ENCODE measurements at places on chromosomes 11 and 22.

GRCh38 chr11:723120-723883 is 17.3 kb downstream of the EPS8L2 start:
- DNase-seq, result no peak

GRCh38 chr22:24175160-24175808 is 6.0 kb upstream of the SUSD2 start:
- DNase-seq, result peak; percentile 89

- no peak for DNase-seq
These were observed at the start of gene IRAG1 for GRCh38 chr11:10693509-10694081. TSS of gene IRAG1 (minus strand) at chr11:10693755. CDS start at chr11:10693602, 153 bp downstream.

DNA sequence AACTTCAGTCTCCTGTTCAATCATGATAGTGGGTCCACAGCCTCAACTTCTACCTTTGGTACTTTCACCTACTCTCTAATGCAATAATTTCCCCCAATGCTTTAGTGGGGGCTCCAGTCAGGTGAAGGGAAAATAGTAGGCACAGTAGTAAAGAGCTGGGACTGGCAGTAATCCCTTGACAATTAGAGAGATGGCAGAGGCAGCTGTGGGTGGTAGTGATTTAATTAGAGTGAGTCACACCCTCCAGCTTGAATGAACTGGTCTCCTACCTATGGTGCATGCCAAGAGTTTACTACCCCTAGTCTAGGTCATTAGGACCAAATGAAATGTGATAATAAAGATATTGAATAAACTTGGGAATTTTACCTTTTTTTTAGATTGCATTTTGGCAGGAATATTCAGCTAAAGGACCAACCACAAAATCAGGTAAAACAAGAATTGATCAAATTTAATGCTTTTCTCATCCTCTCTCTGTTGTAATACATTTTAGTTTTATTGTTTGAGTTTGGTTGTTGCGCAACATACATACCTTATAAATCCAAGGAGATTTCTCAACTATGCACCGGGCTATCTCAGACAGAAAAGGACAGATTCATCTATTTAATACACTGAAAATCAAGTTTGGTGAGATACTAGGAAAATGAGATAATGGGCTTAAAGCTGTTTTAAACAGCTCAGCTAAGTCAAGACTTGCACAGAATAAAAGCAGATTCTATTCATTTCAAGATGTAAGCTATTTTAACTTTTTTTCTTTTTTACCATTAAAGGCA is 9.0 kb downstream of the PRRG4 start:
- no peak for DNase-seq

DNA sequence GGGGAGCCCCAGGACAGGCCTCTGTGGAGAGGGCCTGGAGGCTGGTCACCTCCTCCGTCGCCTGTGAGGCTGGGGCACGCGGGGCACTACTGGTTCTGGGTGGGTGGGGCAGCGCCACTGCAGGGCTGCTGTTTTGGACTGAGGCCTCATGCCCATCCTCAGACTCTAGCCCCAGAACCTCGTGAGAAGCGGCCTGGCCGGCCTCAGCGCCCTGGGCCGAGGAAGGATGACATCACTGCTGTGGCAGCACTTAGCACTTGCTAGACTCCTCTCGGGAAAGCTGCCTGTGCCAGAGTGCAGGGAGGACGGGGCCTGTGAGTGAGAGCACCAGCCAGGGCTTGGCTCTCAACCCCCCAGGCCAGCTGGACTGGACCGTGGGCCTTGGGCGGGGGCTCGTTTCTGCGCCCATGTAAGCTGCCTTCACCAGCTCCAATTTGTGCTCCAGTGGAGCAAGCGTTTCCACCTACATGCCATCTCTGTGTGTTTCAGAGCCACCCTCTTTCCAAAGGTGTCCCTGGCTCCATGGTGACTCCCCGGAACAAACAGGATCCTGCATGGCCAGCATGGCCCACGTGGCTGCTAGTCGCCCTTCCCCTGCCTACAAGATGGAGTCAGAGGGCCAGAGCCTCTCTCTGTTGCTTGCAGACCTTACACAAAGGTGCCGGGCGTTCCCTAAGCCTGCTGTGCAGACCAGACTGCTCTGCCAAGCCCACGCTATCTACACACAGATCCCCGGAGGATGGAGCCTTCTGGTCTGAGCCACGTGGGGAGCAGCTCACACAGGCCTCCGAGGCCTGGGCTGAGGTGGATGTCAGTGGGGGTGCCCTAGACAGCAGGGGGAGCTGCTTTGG is 102.9 kb downstream of the CTTN start:
- DNase-seq, result no peak

DNA sequence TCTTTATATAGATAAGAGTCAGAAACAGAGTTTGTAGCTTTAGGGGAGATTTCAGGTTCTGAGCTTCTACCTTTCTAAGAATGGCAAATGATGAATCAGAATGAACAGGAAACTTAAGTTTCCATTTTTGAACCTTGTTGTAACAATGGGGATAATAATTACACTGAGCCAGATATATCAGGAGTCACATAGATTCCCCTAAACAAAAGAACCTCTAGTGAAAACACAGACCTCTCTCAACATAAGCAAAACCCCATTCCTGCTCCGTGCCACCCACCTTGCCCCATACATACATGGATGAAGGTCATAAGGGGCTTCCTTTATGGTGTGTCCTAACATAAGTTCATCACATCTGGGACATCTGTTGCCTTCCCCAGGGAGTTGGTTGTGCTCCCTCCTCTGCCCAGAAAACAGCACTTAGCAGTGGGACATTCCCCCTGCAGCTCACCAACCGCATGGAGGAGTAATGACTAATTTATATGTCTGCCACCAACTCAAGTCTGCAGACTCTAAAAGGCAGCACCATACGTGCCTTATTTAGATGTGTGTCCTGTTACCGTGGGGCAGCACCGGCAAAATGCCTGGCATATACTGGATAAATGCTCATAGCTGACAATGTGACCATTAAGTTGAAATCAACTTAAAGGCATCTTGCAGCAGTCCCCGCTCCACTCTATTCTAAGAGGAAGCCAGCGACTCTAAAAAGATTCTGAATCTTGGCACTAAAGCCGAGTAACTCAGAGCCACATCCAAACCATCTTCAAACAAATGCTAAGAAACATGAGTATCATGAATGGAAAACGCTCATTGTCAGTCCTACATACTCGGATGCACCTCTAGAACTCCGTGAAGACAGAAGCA is 8.0 kb downstream of the JAML start:
- no peak for DNase-seq

GRCh38 chr11:110345743-110346142 is 49.3 kb upstream of the RDX start:
- no peak for DNase-seq

- no peak for DNase-seq
These were observed 33.2 kb downstream of the HIKESHI start for GRCh38 chr11:86335131-86335767.
